ENCODE measurements at places on chromosomes 2 and 18.

DNA sequence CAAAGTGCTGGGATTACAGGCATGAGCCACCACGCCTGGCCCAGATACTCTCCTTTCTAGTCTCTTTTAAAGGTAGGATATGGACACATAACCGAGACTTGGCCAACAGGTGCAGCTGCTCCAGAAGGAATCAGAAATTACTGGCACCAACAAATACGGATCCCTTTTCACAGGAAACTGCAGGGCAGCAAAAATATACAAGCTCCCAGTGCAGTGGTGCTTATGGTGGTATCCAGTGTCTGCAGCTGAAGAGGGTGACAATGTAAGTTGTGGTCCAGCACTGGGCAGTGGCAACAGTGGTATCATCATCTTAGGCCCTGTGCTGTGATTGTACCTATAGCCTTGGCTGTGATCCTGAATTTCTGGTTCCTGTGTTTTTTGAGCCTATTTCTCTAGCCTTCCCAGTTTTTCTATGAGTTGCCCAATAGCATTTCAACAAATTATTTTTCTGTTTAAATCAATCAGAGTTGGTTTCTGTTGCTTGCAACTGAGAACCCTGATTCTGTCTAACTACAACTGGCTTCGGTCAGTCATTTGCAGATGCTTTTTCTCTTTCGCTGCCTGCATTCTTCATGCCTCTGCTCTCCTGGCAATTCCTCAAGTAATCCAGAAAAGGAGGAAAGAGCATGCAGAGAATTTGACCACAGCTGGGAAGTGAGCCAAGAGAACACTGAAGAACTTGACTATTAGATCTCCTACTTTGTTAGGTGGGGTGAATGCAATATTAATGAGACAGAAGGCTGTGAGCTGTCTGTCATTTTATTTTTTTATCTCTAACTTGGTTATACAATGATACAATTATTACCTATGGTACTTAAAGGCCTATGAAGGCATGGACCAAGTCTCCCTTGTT is 30.8 kb upstream of the EML4 start:
- DNase-seq, result peak; percentile 68
- no peak overlapping the region for H3K4me3 ChIP-seq
- no peak overlapping the region for H3K27ac ChIP-seq

DNA sequence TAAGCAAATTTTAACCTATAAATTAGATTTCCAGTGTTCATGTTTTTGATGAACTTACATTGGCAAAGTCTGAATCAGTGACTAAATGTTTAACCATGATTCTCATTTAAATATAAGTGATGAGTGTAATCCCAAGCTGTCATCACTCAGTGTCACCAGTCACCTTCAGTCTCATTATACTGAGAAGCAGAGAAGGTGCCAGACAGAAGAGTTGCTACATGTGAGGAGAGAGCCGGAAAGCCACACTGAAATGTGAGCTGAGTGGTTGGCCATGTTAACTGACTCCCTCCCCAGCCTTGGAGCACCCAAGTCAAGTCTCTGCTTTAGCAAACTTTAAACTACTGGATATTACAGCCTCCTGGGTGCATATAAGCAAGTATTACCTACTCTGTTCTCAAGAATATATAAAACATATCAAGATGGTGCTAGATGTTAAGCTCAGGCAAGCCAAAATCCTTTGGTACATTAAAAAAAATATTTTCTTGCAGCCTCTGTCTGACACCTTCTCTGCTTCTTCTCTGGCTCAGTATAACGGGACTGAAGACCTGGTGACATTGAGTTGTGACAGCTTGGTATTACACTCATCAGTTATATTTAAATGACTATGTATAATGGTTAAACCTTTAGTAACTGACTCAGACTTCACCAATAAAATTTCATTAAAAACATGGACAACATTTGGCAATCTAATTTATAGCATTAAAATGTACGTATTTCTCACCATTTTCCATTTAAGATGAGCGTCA is 75.8 kb upstream of the MAP3K20 start:
- no peak overlapping the region for H3K27ac ChIP-seq
- DNase-seq, result no peak
- H3K4me1 ChIP-seq, result no peaks in the 10 kb centered on the region

DNA sequence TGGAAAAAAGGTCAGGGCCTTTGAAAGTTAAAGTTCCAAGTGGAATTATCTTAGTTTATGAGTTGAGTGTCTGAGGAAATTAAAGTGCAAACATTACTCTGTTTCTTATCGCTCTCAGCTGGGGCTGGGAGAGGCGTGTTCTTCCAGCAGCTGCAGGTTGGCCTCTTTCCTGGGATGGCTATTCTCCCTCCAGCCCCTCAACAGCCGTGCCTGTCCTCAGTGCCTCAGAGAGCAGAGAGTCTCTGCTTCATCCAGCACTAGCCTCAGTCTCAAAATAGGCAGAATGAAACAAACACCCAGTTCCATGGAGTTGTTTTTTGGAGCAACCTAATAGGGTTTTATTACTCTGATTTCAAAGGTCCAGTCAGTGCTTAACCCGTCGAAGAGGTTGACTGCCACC is 298.1 kb downstream of the GALR1 start:
- no peak overlapping the region for H3K4me3 ChIP-seq
- H3K27ac ChIP-seq, result no peak overlapping the region
- no peak for DNase-seq
- no peaks in the 10 kb centered on the region for H3K36me3 ChIP-seq
- H3K4me1 ChIP-seq, result no peaks in the 10 kb centered on the region

GRCh38 chr2:59752512-59752911 is 800.9 kb downstream of the BCL11A start:
- no peaks in the 10 kb centered on the region for H3K27me3 ChIP-seq
- DNase-seq, result no peak
- H3K4me3 ChIP-seq, result no peak overlapping the region
- H3K36me3 ChIP-seq, result no peaks in the 10 kb centered on the region

DNA sequence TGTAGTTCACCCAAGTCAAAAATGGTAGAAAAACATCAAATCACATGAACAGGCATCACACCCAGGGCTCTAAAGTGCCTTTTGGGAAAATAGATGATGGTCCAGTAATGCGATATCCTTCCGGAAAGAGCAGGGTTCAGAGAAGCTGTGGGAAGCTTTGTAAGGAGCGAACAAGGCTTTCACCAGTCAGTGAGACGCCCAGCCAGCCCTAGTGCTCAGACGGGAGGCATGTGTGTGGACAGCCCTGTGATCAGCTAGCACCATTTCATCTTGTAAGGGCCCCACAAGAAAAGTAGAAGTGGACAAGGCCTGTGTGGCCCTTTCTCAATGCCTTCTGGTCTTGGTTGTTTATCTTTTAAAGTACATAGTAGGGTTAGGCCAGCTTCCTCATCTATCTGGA is 76.1 kb downstream of the SMIM21 start:
- H3K36me3 ChIP-seq, result no peaks in the 10 kb centered on the region
- H3K27ac ChIP-seq, result no peak overlapping the region
- no peaks in the 10 kb centered on the region for H3K4me1 ChIP-seq
- H3K4me3 ChIP-seq, result no peak overlapping the region
- DNase-seq, result no peak

DNA sequence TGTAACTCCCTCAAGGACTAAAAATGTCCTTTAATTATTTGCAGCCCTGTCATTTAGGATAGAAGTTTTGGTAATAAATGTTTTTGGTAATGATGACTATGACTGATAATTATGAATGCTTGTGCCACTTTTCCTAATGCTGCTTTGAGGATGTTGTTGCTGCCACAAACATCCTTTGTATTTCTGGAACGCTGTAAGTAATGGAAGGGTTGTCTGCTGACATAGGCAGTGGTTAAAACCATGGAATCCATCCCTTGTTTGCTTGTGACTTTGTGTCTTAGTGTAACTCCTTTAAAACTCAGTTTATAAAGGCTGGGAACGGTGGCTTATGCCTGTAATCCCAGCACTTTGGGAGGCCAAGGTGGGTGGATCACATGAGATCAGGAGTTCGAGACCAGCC is 19.8 kb upstream of the LPIN2 start:
- no peak overlapping the region for H3K27ac ChIP-seq
- no peak overlapping the region for H3K4me3 ChIP-seq
- no peaks in the 10 kb centered on the region for H3K36me3 ChIP-seq

- H3K4me1 ChIP-seq, result no peaks in the 10 kb centered on the region
- H3K36me3 ChIP-seq, result no peaks in the 10 kb centered on the region
- H3K27ac ChIP-seq, result no peak overlapping the region
- no peaks in the 10 kb centered on the region for H3K27me3 ChIP-seq
- DNase-seq, result no peak
- H3K4me3 ChIP-seq, result no peak overlapping the region
These were observed 102.1 kb upstream of the NEDD4L start for GRCh38 chr18:57941841-57942489.

- peak overlapping the region; percentile 67 for H3K4me3 ChIP-seq
- DNase-seq, result peak; percentile 56
- H3K36me3 ChIP-seq, result no peaks in the 10 kb centered on the region
- peaks cover 5% of the 10 kb centered on the region for H3K4me1 ChIP-seq
- no peaks in the 10 kb centered on the region for H3K27me3 ChIP-seq
These were observed 572 bp upstream of the ZNF516 start for GRCh38 chr18:76495435-76496193.

DNA sequence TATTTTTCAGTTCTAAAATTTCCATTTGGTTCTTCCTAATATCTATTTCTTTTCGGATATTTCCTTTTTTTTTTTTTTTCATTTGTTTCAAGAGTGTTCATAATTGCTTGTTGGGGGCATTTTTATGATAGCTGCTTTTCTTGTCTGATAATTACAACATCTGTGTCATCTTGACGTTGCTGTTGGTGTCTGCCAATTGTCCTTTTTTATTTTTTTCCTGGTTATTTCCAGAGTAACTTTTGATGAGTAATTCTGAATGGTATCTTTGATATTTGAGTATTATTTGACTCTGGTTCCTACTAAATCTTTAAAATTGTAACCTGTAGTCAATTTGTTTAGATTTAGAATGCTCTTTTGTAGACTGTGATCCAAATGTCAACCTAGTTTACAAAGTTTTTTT is 51.3 kb upstream of the CHRNA1 start:
- no peak overlapping the region for H3K27ac ChIP-seq
- no peak overlapping the region for H3K4me3 ChIP-seq
- H3K27me3 ChIP-seq, result no peaks in the 10 kb centered on the region

DNA sequence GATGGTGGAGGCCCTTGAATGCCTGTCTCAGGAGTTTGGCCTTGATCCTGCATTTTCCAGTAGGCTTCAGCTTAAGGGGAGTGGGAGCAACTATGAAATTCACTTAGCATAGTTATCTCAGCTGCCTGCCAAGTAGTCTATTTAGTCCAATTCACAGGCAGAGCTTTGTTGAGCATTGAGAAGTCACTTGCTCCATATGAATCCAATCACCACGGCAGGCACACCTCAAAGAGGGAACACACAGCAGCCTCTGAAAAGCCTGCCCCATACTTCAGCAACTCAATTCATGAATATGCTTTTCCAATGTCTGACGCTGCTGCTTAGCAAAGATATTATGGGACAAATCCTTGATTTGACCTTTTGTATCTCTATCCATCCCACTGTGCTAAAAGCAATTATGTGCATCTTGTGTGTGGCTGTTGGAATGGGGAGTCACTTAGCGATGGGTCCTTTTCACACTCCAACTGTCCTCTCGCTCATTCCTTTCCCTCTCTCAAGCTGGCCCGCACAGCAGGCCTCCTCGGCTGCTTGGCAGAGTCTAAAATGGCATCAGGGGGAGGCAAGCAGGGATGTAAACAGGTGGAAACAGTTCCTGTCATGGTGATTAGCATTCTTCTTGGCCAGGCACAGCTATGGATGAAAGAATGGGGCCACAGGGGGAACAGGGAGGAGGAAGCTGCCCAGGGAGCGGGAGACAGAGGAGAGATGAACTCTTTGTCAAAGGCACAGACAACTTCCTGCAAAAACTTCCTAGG is 56.0 kb upstream of the LRPPRC start:
- no peak for DNase-seq
- H3K27me3 ChIP-seq, result no peaks in the 10 kb centered on the region
- no peak overlapping the region for H3K4me3 ChIP-seq

- no peaks in the 10 kb centered on the region for H3K4me1 ChIP-seq
- H3K4me3 ChIP-seq, result no peak overlapping the region
- H3K36me3 ChIP-seq, result no peaks in the 10 kb centered on the region
- H3K27me3 ChIP-seq, result no peaks in the 10 kb centered on the region
- no peak for DNase-seq
- H3K27ac ChIP-seq, result no peak overlapping the region
These were observed 34.4 kb upstream of the TRAPPC8 start for GRCh38 chr18:31977270-31977872.

- H3K36me3 ChIP-seq, result no peaks in the 10 kb centered on the region
- peaks cover 14% of the 10 kb centered on the region for H3K4me1 ChIP-seq
- no peak overlapping the region for H3K27ac ChIP-seq
- H3K27me3 ChIP-seq, result no peaks in the 10 kb centered on the region
These were observed 20.7 kb upstream of the KCTD1 start for GRCh38 chr18:26568926-26569665.

- no peak overlapping the region for H3K4me3 ChIP-seq
- H3K27me3 ChIP-seq, result no peaks in the 10 kb centered on the region
- no peak overlapping the region for H3K27ac ChIP-seq
- peak; percentile 88 for DNase-seq
These were observed 23.8 kb downstream of the ANKAR start for GRCh38 chr2:189698020-189698887.

GRCh38 chr2:126994340-126994777 is 95.7 kb downstream of the TEX51 start:
- no peaks in the 10 kb centered on the region for H3K36me3 ChIP-seq
- H3K27me3 ChIP-seq, result no peaks in the 10 kb centered on the region
- no peak for DNase-seq
- H3K4me1 ChIP-seq, result no peaks in the 10 kb centered on the region
- no peak overlapping the region for H3K27ac ChIP-seq

DNA sequence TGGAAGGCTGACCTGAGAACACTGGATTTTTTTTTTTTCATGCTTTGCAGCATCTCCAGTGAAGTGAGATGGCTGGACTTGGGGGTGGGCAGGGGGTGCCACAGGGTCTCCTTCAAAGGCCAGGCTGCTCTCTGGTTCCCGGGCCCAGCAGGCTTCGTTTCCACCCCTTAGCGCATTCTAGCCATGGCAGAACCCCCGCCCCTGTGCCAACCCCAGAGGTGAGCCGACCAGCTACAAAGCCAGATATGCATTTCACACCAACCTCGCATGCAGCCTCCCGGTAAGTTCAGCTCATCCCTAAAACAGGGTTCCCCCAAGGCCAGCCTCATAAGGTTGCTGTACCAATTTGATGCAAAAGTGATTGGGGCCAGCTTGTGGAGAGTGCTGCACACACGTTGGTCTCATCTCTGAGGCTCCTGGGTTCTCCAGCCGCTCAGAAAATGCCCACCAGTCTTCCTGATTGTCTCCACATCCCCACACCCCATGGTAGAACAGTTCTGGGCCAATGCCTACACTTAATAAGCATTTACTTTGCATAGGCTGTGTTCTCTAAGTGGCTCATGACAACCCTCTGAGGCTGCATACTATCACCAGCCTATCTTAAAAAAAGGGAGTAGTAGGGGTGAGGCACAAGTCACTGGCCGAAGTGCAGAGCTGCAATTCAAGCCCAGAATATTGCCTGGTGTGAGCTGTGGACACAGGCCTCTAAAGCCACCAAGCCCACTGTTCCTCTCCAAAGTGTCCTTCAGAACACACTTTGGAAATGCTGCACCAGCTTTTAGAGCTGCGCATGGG is 23.3 kb downstream of the SMAD7 start:
- no peak for DNase-seq
- H3K4me3 ChIP-seq, result no peak overlapping the region
- H3K4me1 ChIP-seq, result no peaks in the 10 kb centered on the region
- H3K27me3 ChIP-seq, result no peaks in the 10 kb centered on the region
- H3K36me3 ChIP-seq, result no peaks in the 10 kb centered on the region
- no peak overlapping the region for H3K27ac ChIP-seq
